Psoas muscle (tissue), 8 donors: ENCODE measurements at places on chromosomes 11 and 22.

DNA sequence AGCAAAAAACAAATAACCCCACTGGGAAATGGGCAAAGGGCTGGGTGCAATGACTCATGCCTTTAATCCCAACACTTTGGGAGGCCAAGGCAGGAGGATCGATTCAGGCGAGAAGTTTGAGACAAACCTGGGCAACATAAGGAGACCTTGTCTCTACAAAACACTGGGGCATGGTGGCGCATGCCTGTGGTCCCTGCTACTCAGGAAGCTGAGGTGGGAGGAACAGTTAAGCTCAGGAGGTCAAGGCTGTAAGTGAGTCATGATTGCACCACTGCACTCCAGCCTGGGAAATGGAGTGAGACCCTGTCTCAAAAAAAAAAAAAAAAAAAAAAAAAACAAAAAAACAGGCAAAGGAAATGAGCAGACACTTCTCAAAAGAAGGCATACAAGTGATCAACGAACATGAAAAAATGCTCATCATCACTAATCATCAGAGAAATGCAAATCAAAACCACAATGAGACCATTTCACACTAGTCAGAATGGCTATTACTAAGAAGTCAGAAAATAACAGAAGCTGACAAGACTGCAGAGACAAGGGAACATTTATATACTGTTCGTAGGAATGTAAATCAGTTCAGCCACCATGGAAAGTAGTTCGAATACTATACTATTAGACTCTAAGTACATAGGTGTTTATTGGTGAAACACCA, 48.2 kb upstream of the SMCO4 start:
- no peak for DNase-seq

DNA sequence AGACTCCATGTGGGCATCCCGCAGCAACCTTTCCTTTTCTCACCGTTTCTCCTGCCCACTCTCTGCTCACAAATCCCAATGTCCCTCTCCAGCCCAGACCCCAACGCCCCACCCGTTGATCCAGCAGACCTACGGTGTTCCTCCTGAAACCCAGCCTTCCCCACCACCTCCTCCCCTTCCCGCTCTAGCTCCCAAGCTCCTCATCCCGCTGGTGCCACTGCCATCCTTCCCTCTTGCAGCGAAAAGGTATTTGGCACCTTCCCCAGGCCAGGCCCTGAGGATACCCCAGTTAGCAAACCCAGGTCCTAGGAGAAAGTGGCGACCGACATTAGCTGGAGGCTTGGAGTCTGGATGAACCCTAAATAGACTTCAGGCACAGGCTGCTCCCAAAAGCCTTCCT, 84.0 kb upstream of the RTL6 start:
- DNase-seq, result no peak

- no peak for DNase-seq
Observed at GRCh38 chr11:33162831-33163230, 1.6 kb upstream of the CSTF3 start.

GRCh38 chr11:114151631-114152030, 92.1 kb downstream of the ZBTB16 start:
- no peak for DNase-seq

GRCh38 chr11:72896431-72896830, 82.2 kb downstream of the ATG16L2 start:
- no peak for DNase-seq

GRCh38 chr11:128840783-128841182, 26.3 kb downstream of the KCNJ1 start:
- DNase-seq, result no peak

DNA sequence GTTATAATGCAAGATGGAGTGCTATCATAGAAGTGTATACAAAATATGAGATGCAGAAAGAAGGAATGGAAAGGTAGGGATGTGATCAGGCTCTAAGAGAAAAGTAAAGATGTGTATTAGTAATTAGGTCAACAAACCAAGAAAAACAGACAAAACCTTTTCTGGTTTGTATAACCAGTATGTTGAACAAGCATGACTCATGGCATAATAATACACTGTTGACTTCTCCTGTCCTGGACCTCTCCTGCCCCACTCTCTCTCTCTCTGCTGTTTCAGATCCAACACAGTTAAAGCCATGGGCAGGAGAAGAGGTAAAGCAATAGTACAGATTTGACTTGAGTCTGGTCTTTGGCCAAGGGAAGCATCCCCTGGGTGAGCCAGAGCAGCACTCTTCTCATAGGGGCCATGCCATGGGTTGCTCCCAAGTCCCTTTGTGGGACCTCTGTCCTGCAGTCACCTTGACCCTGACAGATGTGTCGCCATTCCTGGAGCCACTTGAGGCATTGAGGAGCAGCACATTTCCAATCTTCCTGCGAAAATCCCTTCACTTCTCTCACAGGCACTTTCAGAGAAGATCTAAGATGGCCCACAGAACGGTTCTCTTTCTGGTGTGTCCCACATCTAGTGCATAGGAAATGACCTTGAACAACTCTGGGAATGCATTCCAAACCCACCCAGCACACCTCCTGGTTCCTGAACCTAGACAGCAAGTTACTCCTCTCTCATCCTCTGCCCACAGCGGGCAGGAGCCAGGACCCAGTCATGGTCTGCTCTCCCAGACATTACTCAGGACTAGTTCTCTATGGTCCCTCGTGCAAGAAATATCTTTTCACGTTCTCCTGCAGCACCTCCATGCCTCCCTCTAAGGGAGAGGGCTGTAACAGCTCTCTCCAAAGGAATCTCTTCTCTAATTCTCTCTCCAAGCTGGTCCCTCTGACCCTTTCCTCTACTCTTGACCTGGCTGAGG, 58.2 kb upstream of the PRSS23 start:
- no peak for DNase-seq

- DNase-seq, result no peak
Observed at GRCh38 chr11:19403196-19403895, 162.6 kb upstream of the E2F8 start.

DNA sequence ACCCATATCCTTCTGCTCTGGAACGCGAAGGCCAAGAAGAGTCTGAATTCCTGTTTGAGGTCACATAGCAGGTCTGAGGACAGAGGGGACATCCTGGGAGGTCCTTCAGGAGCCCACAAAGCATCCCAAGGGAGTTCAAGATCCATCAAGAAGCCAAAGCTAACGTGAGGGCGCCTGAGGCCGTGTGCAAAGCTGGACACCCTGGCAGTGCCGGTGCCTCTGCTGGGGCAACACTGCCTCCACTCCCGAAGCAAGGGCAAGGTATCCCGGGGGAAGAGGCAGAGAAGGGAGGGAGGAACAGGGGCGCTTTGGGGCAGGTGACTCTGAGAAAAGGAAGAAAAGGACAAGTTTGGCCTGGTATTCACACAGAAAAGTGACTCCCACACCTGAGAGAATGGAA, 50.3 kb upstream of the CDON start:
- no peak for DNase-seq

DNA sequence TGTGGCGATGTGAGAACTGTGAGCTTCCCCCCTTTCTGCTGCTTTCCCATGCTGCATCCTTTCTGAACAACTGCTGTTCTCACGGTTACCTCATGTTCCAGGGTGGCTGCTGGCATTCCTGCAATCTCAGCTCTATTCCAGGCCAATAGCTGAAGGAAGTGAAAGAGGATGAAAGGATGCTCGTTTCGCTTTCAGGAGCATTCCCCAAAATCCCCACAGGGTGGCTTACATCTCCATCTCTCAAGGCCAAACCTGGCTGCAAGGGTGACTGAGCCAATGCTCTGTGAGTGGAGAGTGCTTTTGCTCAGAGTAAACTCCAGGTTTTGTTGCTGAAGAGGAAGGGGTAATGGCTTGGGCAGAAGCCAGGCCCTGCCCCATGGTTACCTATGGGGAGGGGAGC, 848.2 kb downstream of the BRD1 start:
- no peak for DNase-seq

DNA sequence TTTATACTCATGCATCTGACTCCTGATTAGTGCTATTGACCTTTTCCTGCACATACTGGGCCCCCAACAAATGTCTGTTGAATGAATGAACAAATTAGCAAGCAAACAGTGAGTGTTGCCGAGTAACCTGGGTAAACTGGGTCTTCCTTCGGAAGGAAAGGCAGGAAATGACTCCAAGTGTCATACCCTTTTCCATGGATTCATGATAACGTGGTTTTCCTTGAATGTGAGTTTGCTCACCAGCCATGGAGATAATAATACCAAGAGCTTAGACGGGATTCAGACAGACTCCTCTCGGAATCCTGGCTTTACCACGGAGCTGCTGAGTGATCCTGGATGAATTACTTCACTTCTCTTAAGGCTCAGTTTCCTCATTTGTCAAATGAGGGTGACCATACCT, 16.7 kb downstream of the TECTA start:
- no peak for DNase-seq

- DNase-seq, result no peak
Observed at GRCh38 chr11:11416502-11416901, 63.5 kb upstream of the CSNK2A3 start.

- DNase-seq, result no peak
Observed at GRCh38 chr11:63719987-63720386, 38.7 kb downstream of the RTN3 start.

GRCh38 chr22:47032956-47033647, 270.7 kb downstream of the TBC1D22A start:
- DNase-seq, result no peak

GRCh38 chr22:28985581-28986290, 75.9 kb downstream of the C22orf31 start:
- DNase-seq, result no peak

- DNase-seq, result peak; percentile 48
Observed at GRCh38 chr22:29503811-29504372, 23.9 kb downstream of the NEFH start.

DNA sequence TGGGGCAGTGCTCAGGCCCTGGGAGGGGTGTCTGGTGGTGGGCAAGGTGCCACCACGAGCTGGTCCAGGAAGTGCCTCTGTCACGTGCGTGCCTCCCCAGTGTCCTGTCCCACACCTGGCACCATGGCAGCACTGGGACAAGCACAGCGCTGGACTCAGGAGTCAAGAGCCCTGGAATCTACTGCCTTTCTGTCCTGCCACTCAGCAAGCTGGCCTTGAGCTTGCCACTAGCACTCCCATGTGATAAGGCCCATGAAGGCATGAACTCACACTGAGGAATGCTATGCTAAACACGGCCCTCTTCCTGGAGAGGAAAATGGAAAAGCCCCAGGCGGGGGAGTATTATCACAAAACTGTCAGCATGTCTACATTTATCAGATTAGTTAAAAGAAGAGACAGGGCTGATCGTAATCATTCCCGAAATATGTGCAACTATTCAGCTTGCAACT, 50.7 kb upstream of the SLC35C1 start:
- DNase-seq, result no peak

DNA sequence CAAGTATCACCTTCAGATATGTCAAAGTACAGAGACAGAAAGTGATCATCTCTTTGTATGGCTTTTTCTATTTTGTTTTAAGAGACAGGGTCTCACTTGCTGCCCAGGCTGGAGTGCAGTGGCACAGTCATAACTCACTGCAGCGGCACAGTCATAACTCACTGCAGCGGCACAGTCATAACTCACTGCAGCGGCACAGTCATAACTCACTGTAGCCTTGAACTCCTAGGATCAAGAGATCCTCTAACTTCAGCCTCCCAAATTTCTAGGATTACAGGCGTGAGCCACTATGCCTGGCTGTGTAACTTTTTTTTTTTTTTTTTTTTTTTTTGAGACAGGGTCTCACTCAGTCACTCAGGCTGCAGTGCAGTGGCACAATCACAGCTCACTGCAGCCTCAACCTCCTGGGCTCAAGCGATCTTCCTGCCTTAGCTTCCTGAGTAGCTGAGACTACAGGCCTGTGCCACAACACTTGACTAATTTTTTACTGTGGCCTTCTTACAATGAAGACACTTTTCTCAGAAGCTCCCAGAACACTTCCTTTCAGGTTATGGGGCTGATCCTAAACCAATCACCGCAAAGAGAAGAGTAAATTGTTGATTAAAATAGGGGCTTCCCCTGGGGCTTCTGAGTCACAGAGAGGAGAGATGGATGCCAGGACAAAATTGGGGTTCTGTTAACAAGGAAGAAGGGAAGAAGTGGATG, 9.0 kb upstream of the HIKESHI start:
- DNase-seq, result no peak

DNA sequence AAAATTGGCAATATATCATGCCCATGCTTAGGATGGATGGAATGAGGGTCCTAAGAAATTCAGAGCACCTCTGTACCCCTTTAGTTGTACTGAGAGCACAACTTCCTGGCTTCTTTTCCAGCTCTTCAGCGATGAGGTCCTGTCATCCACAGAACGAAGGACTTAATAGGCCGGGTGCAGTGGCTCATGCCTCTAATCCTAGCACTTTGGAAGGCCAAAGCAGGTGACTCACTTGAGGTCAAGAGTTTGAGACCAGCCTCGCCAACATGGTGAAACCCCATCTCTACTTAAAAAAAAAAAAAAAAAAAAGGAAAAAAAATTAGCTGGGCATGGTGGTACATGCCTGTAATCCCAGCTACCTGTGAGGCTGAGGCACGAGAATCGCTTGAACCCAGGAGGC, 125.3 kb upstream of the BMAL1 start:
- DNase-seq, result no peak

DNA sequence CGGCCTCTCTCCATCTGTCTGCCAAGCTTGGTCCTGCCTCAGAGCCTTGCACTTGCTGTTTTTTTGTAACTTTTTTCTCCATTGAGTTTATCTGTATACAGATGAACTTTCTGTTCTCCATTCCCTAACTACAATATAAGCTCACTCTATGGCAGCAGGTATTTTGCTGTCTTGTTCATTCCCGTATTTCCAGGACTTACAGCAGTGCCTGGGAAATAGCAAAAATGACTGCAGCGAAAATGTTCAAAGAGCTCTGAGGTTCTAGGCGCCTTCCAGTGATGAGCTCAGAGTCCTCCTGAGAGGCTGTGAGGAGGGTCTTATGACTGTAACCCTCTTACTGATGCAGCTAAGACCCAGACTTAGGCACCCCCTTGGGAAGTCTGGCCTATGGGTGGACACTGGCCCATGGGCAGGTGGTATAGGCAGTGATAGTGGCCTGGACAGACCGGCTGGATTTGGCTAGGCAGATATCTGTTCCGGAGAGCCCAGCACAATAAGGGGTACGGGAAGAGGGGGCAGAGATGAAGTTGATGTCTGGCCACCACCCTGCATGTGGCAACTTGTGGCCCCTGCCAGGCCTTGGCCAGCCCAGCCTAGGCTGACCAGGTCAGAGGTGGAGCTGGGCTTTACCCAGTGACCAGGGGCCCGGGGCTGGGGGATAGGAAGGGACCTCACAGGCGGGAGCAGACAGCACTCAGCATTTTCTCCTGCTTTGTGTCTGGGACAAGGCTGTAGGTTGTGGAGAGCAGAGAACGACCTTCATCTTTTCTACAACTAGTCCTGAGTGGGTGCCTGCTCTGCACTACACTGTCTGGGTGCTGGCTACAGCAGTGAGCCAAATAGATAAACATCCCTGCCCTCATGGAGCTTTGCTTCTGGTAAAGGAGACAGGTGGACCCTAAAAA, 4.6 kb downstream of the ATF4 start:
- DNase-seq, result no peak

GRCh38 chr11:64556044-64556720, 34.8 kb upstream of the SLC22A12 start:
- no peak for DNase-seq

DNA sequence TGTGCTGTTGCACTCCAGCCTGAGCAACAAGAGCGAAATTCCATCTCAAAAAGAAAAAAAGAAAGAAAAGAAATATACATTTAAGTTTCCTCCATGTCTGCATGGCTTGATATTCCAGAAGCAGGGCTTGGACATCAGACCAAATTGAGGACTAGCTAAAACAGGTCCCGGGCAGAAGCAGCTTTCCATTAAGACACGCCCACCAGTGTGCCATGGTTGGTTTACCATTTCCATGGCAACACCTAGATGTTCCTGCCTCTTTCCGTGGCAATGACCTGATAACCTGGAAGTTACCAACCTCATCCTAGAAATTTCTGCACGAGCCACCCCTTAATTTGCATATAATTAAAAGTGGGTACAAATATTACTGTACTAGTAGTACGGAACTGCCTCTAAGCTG, 111.3 kb downstream of the NAT10 start:
- DNase-seq, result no peak
